ENCODE measurements at places on chromosomes 16 and 17.

GRCh38 chr16:8850279-8850885 is 18.4 kb downstream of the CARHSP1 start:
- DNase-seq, result no peak

DNA sequence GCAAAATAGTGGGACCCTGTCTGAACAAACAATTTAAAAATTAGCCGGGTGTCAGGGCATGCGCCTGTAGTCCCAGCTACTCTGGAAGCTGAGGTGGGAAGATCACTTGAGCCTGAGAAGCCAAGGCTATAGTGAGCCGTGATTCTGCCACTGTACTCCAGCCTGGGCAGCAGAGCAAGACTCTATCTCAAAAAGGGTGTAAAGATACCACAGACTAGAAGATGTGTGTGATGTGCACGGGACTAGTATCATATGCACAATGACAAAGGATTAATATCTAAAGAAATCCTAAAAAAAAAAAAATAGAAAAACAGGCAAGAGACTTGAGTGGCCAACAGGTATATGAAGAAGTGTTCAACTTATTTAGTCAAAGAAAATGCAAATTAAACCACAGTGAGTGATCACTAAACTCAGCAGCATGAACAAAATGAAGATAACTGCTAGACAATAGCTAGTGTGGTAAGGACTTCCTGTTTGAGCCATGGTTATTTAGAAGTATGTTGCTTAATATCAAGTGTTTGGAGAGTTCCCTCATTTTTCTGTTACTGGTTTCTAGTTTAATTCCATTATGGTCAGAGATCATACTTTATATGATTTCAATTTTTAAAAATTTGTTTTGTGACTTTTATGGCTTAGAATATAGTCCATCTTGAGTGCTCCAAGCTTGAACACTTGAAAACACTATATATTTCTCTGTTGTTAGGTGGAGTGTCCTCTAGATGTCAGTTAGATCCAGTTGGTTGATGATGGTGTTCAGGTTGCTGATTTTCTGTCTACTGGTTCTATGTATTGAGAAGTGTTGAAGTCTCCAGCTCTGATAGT is 14.7 kb upstream of the SLX4 start:
- no peak for DNase-seq

GRCh38 chr16:30457743-30458560 is 12.3 kb upstream of the SEPHS2 start:
- no peak for DNase-seq

- no peak for DNase-seq
Measured at GRCh38 chr17:2051061-2051932, 3.6 kb upstream of the HIC1 start.

- no peak for DNase-seq
Measured at GRCh38 chr16:31461921-31462804, 2.9 kb downstream of the ARMC5 start.
